Thoracic aorta (tissue), 2 donors: ENCODE measurements at places on chromosomes 16 and 17.

GRCh38 chr17:83183951-83184506 lies 104.6 kb downstream of the METRNL start:
- no peak for DNase-seq
- no peaks in the 10 kb centered on the region for H3K36me3 ChIP-seq

- H3K36me3 ChIP-seq, result no peaks in the 10 kb centered on the region
- DNase-seq, result no peak
- H3K27me3 ChIP-seq, result peaks cover 9% of the 10 kb centered on the region
- no peak overlapping the region for H3K4me3 ChIP-seq
Observed at GRCh38 chr16:3051494-3051893, 5.1 kb downstream of the MMP25 start.

- H3K36me3 ChIP-seq, result no peaks in the 10 kb centered on the region
- H3K4me1 ChIP-seq, result no peaks in the 10 kb centered on the region
- no peak overlapping the region for H3K4me3 ChIP-seq
- no peaks in the 10 kb centered on the region for H3K27me3 ChIP-seq
- DNase-seq, result no peak
Observed at GRCh38 chr16:51542981-51543815, 392.1 kb upstream of the SALL1 start.

DNA sequence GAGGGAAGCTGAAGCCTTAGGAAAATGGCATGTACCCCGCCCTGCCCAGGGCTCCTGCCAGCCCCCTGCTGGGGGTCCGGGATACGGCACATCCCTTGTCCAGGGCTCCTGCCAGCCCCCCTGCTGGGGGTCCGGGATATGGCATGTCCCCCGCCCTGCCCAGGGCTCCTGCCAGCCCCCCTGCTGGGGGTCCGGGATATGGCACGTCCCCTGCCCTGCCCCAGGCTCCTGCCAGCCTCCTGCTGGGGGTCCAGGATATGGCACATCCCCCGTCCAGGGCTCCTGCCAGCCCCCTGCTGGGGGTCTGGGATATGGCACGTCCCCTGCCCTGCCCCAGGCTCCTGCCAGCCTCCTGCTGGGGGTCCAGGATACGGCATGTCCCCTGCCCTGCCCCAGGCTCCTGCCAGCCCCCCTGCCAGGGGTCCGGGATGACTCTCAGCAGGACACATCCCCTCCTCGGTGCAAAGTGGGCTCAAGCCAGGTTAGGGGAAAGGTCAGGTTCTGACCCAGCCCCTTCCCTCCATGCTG lies 43.2 kb downstream of the RPH3AL start:
- H3K4me3 ChIP-seq, result no peak overlapping the region
- no peaks in the 10 kb centered on the region for H3K4me1 ChIP-seq
- H3K27me3 ChIP-seq, result no peaks in the 10 kb centered on the region
- no peak for DNase-seq
- H3K27ac ChIP-seq, result no peak overlapping the region
- no peaks in the 10 kb centered on the region for H3K36me3 ChIP-seq

- H3K27ac ChIP-seq, result no peak overlapping the region
- H3K4me1 ChIP-seq, result peaks cover 4% of the 10 kb centered on the region
- DNase-seq, result no peak
- no peaks in the 10 kb centered on the region for H3K36me3 ChIP-seq
- H3K27me3 ChIP-seq, result no peaks in the 10 kb centered on the region
- no peak overlapping the region for H3K4me3 ChIP-seq
Observed at GRCh38 chr16:88665148-88665547, 2.3 kb upstream of the MVD start.

GRCh38 chr17:4594931-4595684 lies 10.8 kb downstream of the SMTNL2 start:
- H3K4me1 ChIP-seq, result no peaks in the 10 kb centered on the region
- no peak for DNase-seq
- no peak overlapping the region for H3K27ac ChIP-seq
- H3K27me3 ChIP-seq, result no peaks in the 10 kb centered on the region
- no peaks in the 10 kb centered on the region for H3K36me3 ChIP-seq

- no peak overlapping the region for H3K4me3 ChIP-seq
- no peaks in the 10 kb centered on the region for H3K27me3 ChIP-seq
- no peaks in the 10 kb centered on the region for H3K4me1 ChIP-seq
- H3K36me3 ChIP-seq, result peaks cover 29% of the 10 kb centered on the region
- no peak overlapping the region for H3K27ac ChIP-seq
Observed at GRCh38 chr17:43810823-43811222, 22.1 kb downstream of the MPP3 start.

DNA sequence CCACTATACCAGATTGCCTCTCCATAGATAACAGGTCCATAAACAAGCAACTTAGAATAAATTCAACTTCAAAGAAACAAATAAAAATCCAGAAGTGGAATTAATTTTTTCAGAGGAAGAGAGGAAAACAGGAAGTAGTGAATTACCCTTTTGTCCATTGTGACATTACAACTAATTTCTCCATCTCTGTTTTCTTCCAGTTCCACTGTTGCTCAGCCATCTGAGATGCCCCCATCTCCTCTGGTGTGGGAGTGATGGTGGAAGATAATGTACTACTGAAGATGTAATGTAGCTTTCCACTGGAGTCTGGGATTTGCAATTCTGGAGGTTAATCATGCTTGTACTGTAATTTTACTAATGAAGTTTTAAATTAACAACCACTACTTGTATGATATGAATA lies 124.6 kb upstream of the TMEM97 start:
- no peak overlapping the region for H3K4me3 ChIP-seq
- H3K27me3 ChIP-seq, result no peaks in the 10 kb centered on the region
- peaks cover 3% of the 10 kb centered on the region for H3K36me3 ChIP-seq
- no peaks in the 10 kb centered on the region for H3K4me1 ChIP-seq
- no peak overlapping the region for H3K27ac ChIP-seq

DNA sequence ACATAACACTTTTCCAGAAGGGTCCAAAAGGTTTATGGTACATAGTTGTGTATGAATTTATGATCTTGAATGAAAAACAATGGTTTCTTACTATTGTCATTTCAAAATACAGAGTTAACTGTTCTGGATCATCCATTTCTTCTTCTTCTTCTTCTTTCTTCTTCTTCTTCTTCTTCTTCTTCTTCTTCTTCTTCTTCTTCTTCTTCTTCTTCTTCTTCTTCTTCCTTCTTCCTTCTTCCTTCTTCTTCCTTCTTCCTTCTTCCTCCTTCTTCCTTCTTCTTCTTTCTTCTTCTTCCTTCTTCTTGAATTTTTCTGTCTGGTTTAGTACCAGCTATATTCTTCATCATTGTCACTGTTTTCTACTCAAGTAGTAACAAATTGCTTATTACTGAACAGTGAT lies 47.8 kb downstream of the TNRC6C start:
- H3K27me3 ChIP-seq, result no peaks in the 10 kb centered on the region
- H3K27ac ChIP-seq, result no peak overlapping the region
- H3K36me3 ChIP-seq, result peaks cover 8% of the 10 kb centered on the region
- no peak overlapping the region for H3K4me3 ChIP-seq

DNA sequence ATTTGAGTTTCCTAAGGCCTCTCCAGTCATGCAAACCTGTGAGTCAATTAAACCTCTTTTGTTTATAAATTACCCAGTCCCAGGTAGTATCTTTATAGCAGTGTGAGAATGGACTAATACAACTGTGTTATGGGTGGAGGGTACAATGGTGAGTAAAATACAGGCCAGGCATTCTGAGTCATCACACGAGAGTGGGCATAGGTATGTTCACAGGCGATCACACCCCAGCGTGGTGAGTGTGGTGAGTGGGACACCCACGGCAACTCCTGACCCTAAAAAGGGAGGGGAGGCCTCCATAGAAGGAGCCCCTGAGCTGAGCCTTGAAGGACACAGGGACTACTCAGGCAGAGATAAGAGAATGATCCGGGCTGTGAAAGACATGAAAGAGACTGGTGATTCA lies 22.6 kb upstream of the MAPT start:
- no peaks in the 10 kb centered on the region for H3K36me3 ChIP-seq
- no peaks in the 10 kb centered on the region for H3K27me3 ChIP-seq
- H3K4me3 ChIP-seq, result no peak overlapping the region
- no peak overlapping the region for H3K27ac ChIP-seq
- no peaks in the 10 kb centered on the region for H3K4me1 ChIP-seq
- DNase-seq, result no peak

- H3K27ac ChIP-seq, result no peak overlapping the region
- no peak for DNase-seq
- no peak overlapping the region for H3K4me3 ChIP-seq
- no peaks in the 10 kb centered on the region for H3K27me3 ChIP-seq
- H3K4me1 ChIP-seq, result no peaks in the 10 kb centered on the region
Observed at GRCh38 chr17:27224526-27225315, 69.2 kb upstream of the WSB1 start.

DNA sequence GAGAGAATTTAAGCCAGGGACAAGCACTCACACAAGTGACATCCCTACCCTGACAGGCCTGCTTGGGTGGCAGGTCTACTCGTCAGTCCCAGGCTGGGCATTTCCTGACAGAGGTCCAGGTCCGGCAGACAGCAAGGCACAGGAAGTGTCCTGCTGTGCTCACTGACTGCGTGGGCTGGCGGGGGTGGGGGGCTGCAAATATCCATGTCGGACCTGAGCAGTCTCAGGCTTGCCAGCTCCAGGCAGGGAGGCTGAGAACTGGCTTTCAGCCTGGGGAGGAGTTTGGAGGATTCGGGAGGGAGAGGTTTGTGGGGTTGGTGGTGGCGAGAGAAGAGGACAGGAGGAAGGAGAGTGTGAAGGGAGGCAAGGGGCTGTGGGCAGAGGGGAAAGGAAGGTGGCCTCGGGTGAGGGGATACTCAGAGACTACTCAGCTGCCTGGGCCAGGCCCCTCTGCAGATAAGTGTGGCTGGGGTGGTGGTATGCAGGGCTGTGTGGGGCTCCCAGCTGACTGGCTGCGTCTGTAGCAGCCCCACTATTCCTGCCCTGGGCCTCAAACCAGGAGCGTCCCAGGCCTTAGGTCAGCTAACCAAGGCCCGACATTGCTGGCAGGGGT lies 7.8 kb downstream of the HIC1 start:
- peaks cover 12% of the 10 kb centered on the region for H3K36me3 ChIP-seq
- peak overlapping the region; percentile 56 for H3K27ac ChIP-seq
- no peak for DNase-seq
- H3K4me1 ChIP-seq, result peaks cover 61% of the 10 kb centered on the region
- no peaks in the 10 kb centered on the region for H3K27me3 ChIP-seq
- no peak overlapping the region for H3K4me3 ChIP-seq

- H3K27me3 ChIP-seq, result no peaks in the 10 kb centered on the region
- H3K4me3 ChIP-seq, result no peak overlapping the region
- no peaks in the 10 kb centered on the region for H3K36me3 ChIP-seq
- peak; percentile 8 for DNase-seq
Observed at GRCh38 chr16:55944377-55944802, 69.2 kb upstream of the CES5A start.

GRCh38 chr16:57720142-57720575 lies 15.4 kb upstream of the KATNB1 start:
- no peak overlapping the region for H3K27ac ChIP-seq
- H3K36me3 ChIP-seq, result no peaks in the 10 kb centered on the region
- H3K27me3 ChIP-seq, result no peaks in the 10 kb centered on the region
- no peaks in the 10 kb centered on the region for H3K4me1 ChIP-seq
- H3K4me3 ChIP-seq, result no peak overlapping the region

DNA sequence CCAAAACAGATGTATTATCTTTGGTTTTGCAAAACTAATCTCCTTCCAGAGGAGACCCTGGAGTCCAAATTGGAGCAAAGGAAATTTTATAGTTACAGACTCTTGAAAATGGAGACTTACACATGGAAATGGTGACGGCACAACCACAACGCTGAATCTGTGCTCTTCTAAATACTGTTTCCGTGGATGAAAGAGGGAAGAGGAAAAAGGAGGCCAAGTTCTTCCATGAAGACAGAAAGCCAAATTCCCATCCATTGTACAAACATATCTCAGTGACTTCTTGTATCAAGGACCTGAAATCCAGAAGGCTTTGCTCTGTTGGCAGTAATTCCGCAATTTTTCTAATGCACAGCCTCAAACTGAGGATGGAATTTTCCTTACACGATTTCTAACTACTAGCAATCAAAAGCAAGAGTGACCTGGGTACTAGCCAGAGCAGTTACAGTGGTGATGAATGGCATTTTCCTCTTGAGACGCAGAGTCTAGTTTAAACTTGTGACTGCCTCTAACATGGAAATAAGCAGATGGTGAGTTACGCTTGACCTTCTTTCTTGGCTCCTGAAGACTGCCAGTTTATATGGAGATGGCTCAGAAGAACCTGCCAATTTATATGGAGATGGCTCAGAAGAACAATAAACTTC lies 38.5 kb downstream of the VPS53 start:
- H3K27ac ChIP-seq, result peak overlapping the region; percentile 57
- no peaks in the 10 kb centered on the region for H3K36me3 ChIP-seq
- no peak overlapping the region for H3K4me3 ChIP-seq
- no peaks in the 10 kb centered on the region for H3K27me3 ChIP-seq
- no peaks in the 10 kb centered on the region for H3K4me1 ChIP-seq

DNA sequence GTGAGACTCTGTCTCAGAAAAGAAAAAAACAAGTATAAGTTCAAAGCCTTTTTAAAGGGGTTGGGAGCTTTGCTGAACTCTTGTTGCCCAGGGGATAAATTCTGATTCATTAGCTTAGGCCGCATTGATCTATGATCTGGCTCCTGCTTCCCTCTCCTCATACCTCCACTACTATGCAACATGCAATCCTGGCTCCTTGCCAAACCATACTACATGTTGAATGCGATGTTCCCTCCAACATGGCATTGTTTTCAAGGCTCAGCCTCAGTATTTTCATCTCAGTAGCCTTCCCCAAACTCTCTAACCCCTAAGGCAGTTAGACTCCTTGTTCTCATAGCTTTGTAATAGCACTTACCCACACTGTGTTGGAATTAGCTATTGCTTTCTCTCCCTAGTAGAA lies 6.2 kb downstream of the REXO5 start:
- H3K27me3 ChIP-seq, result no peaks in the 10 kb centered on the region
- no peak overlapping the region for H3K27ac ChIP-seq
- no peak for DNase-seq
- H3K4me1 ChIP-seq, result no peaks in the 10 kb centered on the region
- H3K36me3 ChIP-seq, result no peaks in the 10 kb centered on the region

GRCh38 chr17:82846061-82846691 lies 6.4 kb upstream of the ZNF750 start:
- no peaks in the 10 kb centered on the region for H3K27me3 ChIP-seq
- no peaks in the 10 kb centered on the region for H3K36me3 ChIP-seq
- no peak overlapping the region for H3K4me3 ChIP-seq

- H3K27ac ChIP-seq, result no peak overlapping the region
- DNase-seq, result no peak
- no peaks in the 10 kb centered on the region for H3K36me3 ChIP-seq
- no peak overlapping the region for H3K4me3 ChIP-seq
- H3K4me1 ChIP-seq, result no peaks in the 10 kb centered on the region
Observed at GRCh38 chr17:58304750-58305486, 23.7 kb downstream of the TSPOAP1 start.

DNA sequence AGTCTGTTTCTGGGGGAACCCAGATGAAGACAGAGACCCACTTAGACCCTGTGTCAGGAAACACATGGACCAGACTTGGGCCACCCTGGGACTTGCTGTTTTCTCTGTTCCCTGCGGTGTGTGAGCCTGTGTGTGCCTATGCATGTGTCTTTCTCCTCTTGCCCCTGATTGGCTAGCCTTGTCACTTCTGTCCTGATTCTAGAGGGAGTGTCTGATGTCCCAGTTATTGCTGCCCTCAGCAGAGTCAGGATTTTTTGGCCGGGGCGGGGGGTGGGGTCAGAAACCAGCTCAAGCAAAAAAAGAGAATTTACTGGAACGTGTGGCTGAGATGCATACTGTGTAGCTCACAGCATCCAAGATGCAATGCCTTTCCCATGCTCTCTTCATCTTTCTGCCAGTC lies 30.5 kb downstream of the PLCG2 start:
- H3K4me1 ChIP-seq, result no peaks in the 10 kb centered on the region
- no peaks in the 10 kb centered on the region for H3K27me3 ChIP-seq
- no peak overlapping the region for H3K27ac ChIP-seq
- no peak for DNase-seq
